ENCODE measurements at places on chromosomes 1 and 21.

DNA sequence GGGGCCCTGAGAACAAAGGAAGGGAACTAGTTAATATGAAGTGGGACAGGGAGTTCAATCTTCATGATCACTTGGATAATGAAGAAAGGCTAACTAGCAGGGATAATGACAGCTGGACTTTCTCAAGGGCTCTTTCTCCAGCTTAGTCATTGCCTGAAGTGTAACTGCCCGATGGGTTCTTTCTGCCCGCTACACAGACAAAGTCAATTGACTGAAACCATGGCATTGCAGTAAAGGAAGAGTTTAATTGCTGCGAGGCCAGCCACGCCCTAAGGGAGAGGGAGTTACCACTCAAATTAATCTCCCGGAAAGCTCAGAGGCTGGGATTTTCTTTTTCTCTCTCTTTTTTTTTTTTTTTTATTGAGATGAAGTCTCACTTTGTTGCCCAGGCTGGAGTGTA lies 16.6 kb upstream of the SLC2A5 start:
- no peak for DNase-seq

- no peak for DNase-seq
Measured at GRCh38 chr1:97128426-97128825, 406.8 kb downstream of the PTBP2 start.

GRCh38 chr1:245558069-245558468 lies 403.3 kb downstream of the KIF26B start:
- no peak for DNase-seq

GRCh38 chr1:2141025-2141424 lies 53.5 kb downstream of the FAAP20 start:
- no peak for DNase-seq

DNA sequence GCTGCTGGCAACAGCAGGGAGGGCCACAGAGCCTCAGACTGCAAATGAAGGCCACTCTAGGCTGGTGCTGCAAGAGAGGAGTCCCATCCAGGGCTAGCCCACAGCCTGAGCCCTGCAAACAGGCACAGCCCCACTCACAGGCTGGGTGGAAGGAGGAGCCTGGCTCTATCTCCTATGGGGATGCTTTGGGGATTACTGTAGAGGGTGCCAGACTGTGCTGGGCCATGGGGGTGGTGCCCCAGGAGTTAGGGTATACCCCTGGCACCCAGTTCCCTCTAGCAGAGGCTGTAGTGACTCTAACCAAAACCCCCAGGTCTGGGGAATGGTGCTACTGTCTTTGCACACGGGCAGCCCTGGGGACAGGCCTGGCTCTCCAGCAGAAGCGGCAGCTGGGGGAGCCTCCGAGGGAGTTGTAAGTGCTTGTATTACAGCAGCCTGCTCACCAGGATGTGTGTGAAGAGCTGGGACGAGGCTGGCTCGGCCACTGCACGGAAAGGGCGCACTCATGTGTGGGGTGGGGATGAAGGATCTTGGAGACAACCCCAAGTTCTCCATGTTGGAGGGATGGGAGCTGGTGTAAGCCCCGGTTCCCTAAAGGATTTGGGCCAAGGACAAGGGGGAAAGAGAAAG lies 23.4 kb upstream of the EVA1B start:
- no peak for DNase-seq

- no peak for DNase-seq
Measured at GRCh38 chr1:234924450-234925355, 203.9 kb downstream of the TOMM20 start.

All from NCI-H2029 (cell line).